ENCODE measurements at places on chromosomes 3 and 15.

DNA sequence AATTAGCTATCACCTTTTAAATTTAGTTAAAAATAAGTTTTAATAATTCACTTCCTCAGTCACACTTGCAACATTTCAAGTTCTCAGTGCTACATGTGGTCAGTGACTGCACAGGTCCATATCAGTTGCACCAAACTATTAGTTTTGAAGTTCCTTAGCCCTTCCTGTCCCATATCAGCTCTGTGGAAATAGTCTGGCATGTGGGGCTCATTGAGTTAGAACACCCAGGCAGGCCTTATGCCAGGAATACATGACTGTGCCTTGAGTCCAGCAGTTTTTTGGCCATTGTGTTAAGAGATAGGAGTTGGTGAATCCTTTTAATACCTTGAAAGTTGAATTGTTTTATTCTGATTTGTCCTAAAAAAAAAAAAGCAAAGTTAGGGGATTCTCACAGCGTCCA is 153.7 kb upstream of the BFSP2 start:
- DNase-seq: no peak

DNA sequence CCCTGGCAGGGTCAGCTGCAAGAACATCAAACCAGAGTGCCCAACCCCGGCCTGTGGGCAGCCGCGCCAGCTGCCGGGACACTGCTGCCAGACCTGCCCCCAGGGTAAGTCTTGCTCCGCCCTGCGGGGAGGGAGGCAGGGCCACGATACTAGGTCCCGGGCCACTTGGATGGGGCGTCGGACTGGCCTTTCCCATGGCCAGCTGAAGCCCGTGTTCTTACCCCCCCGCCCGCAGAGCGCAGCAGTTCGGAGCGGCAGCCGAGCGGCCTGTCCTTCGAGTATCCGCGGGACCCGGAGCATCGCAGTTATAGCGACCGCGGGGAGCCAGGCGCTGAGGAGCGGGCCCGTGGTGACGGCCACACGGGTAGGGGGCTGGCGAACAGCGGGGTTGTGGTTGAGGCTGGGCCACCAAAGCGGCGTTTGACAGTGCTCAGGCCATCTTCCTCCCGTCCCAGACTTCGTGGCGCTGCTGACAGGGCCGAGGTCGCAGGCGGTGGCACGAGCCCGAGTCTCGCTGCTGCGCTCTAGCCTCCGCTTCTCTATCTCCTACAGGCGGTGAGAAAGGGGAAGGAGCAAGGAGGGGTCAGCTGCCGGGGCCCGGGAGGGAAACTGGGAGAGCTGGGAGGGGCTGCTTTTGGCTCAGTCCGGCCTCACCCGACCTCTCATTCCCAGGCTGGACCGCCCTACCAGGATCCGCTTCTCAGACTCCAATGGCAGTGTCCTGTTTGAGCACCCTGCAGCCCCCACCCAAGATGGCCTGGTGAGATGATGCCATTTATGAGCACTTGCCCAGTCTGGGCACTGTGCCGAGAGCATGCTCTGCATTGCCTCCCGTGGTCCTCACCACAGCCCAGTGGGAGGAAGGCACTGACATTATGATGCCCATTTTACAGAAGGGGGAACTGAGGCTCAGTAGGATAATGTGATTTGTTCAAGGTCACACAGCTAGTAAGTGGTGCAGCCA is 1.7 kb downstream of the CHRD start:
- no peak for DNase-seq

GRCh38 chr15:50943638-50944037 is 35.2 kb downstream of the AP4E1 start:
- no peak for DNase-seq

DNA sequence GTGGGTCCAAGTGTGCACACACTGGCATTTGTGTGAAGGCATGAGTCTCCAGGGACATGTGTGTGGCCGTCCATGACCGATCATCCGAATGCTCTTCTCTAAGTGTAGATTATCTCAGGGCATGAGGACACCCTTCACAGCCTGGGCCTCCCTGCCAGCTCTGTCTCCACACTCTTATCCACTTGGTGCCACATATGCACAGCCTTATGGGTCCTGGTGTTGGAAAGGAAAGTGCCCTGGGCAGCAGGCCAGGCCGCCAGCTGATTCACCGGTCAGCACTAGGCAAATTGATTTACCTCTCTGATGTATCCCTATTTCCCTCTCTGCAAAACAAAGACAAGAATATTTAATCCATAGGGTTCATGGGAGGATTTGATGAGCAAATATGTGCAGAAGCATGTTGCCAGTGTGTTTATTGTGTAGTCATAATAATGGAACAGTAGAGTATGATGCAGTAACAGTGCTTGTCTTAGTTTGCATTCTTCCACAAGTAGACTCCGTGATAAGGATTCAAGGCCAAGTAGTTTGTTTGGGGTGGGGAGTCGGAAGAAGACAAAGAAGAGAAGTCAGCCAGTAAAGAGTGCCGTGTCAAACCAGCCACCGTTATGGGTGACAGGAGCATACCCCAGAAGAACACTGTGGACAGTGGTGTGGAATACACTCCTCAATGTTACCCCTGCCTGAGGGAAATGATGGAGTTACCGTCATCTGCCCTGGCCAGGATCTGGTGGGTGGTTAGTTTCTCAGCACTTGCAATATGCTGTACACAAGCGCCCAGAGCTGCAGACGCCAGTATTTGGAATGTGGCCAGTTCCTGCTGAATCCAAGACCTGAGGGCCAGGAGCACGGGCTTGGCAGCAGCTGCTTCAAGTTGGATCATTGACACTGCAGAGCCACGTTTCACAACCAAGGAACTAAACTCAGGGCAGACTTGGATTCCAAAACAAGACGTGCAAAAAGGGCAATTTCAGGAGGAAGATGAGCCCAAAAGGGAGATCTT is 85.1 kb downstream of the MTHFS start:
- DNase-seq: peak; percentile 24

DNA sequence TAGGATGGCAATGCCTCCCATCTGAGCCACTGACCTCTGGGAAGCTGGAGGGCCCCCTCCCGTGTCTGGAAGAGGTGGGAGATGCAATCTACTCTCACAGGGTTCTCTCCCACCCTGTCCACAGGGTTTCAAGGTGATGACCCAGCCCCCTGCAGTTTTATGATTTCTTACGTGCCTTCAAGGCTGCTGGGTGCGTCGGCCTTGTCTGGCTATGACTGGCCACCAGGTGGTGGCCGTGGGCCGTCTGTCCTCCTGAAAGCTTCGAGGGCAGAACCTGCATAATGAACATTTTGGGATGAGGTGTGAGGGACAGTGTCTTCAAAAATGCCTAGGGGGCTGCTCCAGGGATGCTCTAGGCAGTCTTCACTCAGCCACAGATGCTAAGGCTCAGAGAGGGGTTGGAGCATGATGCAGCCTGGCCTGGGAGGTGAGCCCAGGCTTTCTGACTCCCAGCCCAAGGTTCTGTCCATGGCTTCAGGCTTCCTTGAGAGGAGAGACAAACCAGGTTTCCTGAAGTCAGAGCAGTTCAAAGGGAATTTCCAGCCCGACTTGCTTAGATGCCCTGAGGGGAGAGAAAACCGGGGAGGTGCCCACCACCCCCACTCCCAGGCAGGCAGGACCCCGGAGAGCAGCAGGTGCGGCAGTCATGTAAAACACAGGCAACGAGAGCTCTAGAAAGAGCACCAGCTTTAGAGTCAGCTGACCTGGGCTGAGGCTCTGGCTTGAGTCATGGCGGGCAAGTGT is 18.7 kb downstream of the ISG20 start:
- no peak for DNase-seq

DNA sequence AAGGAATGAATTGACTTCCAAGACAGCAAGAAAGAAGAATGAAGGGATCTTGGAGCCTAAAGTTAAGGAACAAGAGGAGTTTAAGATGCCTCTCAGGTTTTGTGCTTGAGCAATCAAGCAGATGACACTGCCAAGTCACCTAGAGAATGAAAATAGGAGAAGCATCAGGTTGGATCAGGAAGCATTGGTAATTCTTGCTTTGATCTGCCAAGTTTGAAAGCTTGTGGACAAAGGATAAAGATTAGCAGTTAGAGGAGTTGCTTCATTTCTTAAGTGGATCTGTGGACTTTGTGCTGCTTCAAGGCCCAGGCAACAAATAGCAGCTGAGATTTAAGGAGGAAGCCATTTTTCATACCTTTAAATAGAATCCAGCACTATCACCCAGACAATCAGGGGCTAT is 35.6 kb downstream of the FRMD5 start:
- no peak for DNase-seq

DNA sequence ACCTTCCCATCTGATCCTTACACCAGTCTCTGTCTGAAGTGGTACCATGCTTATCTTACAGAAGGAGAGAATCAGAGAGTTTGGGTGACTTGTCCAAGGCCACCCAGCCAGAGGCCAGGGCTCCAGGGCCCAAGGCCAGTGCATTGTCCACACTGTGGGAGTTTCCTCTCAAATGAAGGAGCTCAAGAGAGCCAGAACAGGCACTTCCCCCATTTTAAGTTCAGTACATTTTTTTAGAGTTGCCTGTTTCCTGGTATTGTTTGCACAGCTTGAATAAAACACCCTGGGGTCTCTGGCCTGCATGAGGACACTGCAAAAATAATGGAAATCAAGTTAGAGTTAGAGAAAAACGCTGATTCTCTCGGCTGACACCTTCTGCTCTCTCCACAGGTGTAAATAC is 284.0 kb downstream of the SQOR start:
- DNase-seq: no peak

DNA sequence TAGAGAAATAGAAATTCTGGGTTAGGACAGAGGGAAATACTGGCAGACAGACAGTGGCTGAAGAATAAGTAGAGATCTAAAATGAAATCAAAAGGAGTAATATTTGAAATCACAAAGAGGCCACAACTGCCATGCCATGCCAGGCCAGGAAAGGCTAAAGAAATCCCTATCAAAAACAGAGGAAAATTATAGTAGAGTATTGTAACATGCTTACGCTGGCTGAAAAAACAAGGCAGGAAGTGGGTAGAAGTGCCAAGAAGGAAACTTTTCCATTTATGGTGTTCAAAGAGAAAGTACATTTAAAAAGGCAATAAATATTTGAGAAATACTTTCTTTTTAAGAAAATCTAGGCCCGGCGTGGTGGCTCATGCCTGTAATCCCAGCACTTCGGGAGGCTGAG is 415.7 kb downstream of the PLCL2 start:
- DNase-seq: no peak

- DNase-seq: no peak
Measured at GRCh38 chr3:160052385-160053047, 63.9 kb downstream of the IL12A start.

GRCh38 chr3:73547427-73548248 is 77.1 kb downstream of the PDZRN3 start:
- DNase-seq: peak; percentile 96

GRCh38 chr3:39170461-39170860 is 17.1 kb upstream of the CSRNP1 start:
- DNase-seq: no peak

GRCh38 chr15:70726753-70727152 is 36.6 kb downstream of the UACA start:
- no peak for DNase-seq

DNA sequence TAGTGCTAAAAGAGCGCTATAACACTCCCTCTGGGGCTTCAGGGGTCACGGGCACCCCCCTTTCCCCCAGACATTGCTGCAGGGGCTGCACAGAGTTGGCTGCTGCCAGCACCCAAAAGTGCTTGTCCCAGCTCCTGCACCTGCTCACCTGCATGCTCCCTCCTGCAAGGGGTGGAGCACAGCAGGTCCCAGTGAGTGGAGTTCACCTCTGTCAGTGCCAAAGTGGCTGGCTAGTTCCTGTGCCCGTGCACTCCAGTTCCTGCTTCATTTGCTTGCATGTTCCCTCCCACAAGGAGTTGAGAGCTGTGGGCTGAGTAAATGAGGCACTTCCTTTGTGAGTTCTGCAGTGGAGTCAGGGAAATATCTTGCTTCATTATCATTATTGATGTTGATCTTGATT is 476.9 kb downstream of the SQOR start:
- no peak for DNase-seq

- DNase-seq: no peak
Measured at GRCh38 chr3:42439261-42440115, 29.1 kb upstream of the LYZL4 start.
